ENCODE measurements at places on chromosomes 5 and 9.

DNA sequence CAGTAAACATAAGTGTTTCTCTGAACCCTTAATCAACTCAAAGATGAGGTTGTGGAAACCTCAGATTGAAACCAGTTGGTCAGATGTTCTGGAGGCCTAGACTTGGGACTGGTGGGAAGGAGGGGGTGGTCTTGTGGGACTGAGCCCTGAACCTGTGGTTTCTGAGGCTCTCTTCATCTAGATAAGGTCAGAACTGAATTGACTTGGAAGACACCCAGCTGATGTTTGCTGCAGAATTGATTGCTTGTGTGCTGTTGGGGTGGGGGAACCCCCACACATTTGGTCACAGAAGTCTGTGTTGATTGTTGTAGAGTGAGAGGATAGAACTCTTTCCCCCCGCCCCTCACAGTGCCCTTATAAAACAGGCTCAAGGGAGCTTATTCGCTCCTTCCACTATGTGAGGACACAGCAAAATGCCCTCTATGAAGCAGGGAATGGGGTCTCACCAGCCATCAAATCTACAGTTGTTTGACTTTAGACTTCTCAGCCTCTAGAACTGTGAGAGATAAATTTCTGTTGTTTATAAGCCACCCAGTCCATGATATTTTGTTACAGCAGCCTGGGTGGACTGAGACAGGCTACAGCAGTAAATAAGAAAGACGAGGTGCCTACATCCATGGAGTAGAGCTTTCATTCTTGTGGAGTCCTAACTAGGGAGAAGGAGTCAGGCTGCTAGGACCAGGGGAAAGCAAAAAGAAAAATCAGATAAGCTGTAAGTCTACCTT, 25.7 kb upstream of the UGCG start:
- DNase-seq: no peak

DNA sequence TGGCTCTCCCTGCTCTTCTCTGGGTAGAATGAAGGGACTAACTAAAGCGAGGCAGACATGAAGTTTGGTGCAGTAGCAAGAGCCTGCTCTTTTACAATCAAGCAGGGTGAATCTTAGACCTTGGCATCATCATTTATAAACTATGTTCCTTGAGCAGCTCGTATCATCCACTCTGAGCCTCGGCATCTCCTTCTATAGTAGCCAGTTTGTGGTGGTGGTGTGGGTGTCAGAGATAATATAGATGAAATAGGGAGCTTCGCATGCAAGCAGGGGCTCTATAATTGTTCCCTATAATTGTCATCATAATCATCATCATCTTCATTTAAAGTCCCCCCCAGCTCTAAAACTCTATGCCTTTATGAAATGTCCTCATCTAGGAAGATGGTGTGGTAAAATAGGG, 72.5 kb upstream of the SAP30L start:
- DNase-seq: no peak

GRCh38 chr9:98150721-98151120, 31.7 kb upstream of the TRIM14 start:
- DNase-seq: no peak

DNA sequence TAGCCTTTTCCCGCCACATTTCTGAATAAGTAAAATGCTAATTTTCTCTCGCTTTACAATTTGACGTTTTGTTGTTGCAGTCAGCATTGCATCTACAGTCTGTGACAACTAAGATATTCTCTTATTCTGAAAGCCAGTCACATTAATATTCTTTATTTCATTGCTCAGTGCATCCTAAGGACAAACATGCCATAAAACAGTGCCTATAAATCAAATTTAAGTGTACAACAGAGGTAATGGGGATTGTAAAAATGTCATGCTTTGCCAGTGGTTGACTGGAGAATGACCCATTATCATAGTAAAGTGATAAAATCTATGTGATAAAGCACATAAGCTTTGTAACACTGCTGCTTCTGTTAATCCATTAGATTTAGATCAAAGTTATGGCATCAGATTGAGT, 1850.0 kb upstream of the ACO1 start:
- no peak for DNase-seq

DNA sequence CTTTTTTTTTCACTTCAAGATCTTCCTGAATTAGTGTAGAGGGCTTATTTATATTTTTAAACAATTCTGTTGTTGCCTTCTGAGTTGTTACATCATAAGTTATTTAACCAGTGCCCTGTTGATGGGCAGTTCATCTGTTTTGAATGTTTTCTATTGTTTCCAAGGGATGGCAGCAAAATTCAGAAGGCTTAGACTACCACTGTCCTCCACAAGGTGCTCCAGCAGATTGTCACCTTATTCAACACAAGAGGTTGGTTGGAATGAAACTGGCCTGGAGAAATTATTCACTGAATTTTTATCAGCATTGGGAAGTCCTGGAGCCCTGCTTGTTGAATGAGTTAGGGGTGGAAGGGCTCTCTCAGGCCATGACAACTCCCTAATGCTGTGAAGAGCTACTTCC, 1.3 kb upstream of the KLHL9 start:
- DNase-seq: no peak

Data from posterior cingulate gyrus (tissue), 11 donors.